Effector memory CD4-positive, alpha-beta T cell (primary cell): ENCODE measurements at places on chromosomes 4 and X.

- H3K27me3 ChIP-seq: no peaks in the 10 kb centered on the region
- no peak overlapping the region for H3K4me3 ChIP-seq
- no peak overlapping the region for H3K27ac ChIP-seq
- no peak for DNase-seq
Observed at GRCh38 chrX:55697381-55697780, 20.2 kb upstream of the RRAGB start.

- no peak overlapping the region for H3K4me3 ChIP-seq
- DNase-seq: no peak
- H3K27me3 ChIP-seq: no peaks in the 10 kb centered on the region
Observed at GRCh38 chrX:135740681-135741149, 27.3 kb downstream of the CT45A1 start.

DNA sequence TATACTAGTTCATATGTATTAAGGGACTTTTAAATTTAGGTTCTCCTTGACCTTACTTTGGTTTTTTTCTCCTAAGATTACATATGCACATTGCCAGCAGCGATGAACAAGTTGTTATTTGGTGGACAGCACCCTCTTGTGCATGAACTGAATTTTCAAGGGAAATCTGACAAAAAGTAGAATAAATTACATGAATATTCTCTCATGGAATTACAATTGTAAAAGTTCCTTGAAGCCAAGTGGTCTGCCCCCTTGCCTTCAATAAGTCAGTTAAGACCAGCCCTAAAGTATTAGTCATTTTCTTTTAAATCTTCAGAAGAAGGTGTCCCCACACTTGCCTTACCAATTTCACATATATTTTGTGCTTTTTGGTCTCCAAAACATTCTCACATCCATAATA lies 30.7 kb upstream of the SMARCA5 start:
- no peaks in the 10 kb centered on the region for H3K4me1 ChIP-seq
- no peak overlapping the region for H3K27ac ChIP-seq
- no peaks in the 10 kb centered on the region for H3K36me3 ChIP-seq

GRCh38 chr4:122826553-122827257 lies at the start of gene FGF2:
FGF2 (plus strand) TSS chr4:122826831; CDS start chr4:122827175, 344 bp downstream.
- peaks cover 10% of the 10 kb centered on the region for H3K4me1 ChIP-seq
- no peaks in the 10 kb centered on the region for H3K36me3 ChIP-seq
- H3K27ac ChIP-seq: no peak within 1 kb of the TSS

DNA sequence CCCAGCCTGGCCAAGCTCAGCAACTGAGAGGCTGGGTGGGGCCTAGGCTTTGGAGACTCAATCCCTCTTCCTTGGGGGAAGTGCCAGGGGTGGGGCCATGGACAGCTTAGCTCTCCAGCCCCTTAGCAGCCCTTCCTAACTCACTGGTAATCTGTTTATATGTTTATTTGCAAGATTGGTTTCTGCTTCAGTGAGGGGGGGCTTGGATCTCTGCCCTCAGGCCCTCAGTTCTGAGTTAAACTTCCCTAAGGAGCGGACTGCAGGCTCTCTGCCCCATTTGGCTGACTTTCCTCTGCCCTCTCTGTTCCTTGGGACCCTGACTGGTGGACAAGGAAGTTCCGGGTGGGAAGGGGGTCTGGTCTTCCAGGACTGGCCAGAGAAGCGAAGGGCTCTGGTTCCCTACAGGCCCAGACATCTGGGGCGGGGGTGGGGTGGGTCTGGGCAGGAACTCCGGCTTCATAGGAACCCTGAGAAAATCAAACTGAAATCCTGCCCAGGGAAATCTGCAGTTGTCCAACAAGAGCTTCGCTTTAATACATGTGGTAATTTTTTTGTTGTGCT lies 51.4 kb downstream of the NALF2 start:
- no peaks in the 10 kb centered on the region for H3K4me1 ChIP-seq
- H3K27me3 ChIP-seq: no peaks in the 10 kb centered on the region
- no peak for DNase-seq
- no peak overlapping the region for H3K4me3 ChIP-seq

- H3K4me1 ChIP-seq: no peaks in the 10 kb centered on the region
- no peaks in the 10 kb centered on the region for H3K27me3 ChIP-seq
- no peak overlapping the region for H3K4me3 ChIP-seq
- no peak for DNase-seq
- H3K36me3 ChIP-seq: no peaks in the 10 kb centered on the region
- no peak overlapping the region for H3K27ac ChIP-seq
Observed at GRCh38 chr4:168844353-168845049, 165.6 kb downstream of the CBR4 start.

DNA sequence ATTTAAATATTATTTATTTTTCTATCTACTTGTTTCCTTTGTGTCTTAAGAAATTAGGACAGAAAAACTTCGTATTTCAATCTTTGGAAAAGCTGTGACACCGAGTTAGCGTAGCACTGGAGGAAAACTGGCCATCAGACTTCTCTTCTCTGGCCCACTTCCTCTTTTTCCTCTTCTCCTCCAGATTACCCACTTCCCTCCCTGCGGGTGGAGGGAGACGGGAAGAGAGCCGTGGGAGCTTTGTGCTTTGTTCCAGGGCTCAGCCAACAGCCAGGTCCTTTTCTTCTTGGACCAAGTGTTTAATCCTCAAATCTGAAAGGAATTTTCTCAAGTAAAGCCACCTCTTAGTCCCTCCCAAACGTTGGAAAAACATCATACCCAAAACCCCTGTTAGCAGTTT lies 29.7 kb downstream of the OFD1 start:
- H3K4me3 ChIP-seq: no peak overlapping the region
- DNase-seq: no peak
- H3K27me3 ChIP-seq: no peaks in the 10 kb centered on the region
- H3K4me1 ChIP-seq: no peaks in the 10 kb centered on the region
- no peak overlapping the region for H3K27ac ChIP-seq
- H3K36me3 ChIP-seq: peaks cover 46% of the 10 kb centered on the region
